ENCODE measurements at places on chromosomes 6 and 20. TPM values are rescaled to one million over a fixed set of nuclear protein-coding genes. Genes with fewer than 3 reads are reported as not detected.

DNA sequence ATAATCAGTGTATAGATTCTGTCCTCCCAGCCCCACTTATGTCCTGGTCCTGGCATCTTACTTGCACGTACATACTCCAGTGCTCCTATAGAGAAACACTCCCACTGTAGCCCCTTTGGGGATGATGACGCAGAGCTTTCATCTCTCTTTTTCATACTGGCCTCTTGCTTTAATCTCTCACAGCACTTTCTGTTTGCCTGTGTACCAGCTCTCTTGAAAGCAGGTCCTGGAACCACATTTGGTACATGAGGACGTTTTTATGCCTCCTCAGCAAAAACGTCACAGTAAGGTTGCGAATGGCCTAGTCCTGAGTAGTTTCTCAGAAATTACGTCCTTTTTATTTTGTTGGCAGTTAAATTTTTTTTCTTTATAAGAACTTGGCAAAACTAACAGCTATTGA, 10.8 kb downstream of the L3MBTL3 start:
- DNase-seq, result no peak

DNA sequence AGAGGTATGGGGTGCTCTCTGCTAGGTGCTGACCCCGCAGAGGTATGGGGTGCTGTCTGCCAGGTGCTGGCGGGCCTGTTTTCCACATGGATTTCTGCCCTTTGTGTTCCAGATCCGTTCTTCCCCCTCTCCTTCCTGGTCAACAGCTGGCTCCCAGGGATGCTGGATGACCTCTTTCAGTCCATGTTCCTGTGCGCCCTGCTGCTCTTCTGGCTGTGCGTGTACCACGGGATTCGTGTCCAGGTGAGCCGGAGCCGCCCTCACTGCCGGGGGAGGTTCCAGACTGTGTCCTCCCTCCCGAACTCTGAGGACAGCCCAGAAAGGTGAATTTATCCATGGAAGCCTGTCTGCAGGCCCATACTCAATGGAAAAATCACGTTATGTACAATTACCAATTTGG, 36.3 kb downstream of the DYNLT1 start:
- no peak for DNase-seq

DPPA5 gene
- total RNA-seq, result not detected

DNA sequence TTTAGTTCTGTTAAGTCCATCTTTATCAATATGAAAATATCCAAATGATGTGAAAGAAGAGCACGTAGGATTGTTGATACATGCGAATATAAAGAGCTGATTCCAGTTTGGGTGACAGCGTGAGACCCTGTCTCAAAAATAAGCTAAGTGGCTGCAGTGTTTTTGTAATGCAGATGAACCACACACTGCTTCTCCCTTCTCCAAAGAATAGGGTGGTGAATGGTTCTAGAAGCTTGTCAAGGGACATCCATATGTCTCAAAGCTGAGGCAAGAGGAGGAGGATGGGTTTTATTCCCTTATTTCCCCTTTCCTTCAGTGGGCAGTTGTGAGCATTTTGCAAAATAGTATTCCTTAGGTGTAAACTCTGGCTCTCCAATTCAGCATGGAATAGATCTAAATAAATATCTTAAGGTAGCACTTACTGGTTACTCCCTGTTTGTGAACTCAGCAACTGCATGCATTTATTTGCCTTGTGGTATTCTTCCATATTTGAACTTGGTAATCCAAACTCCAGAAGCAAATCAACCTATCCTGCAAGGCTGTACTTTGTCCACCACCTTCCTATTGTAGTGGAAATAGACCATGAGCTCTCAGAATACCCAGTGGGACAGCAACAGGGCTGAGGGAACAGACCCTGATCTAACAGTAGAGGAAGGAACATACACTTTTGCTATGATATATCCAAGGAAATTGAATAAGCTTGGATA, 38.0 kb downstream of the XRN2 start:
- no peak for DNase-seq

GRCh38 chr6:26124781-26125685, 37.8 kb downstream of the HFE start:
- DNase-seq, result no peak

DNA sequence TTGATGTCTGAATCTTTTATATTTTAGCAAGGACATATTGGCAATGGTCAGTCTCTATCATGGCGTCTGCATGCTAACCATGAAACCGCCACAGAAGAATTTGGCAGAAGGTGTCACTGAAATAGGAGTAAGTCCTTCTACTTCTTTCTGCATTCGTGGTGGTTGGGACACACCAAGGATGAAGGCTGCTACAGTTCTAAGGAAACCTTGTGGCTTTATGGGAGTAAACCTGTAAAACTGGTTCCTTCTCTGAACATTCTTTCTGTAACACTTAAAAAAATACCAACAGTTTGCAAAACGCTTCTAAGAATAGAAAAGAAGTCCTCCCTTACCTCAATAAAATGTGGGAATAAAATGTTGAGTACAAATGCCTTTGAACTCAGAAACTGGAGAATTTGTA, 195.3 kb downstream of the SLC24A3 start:
- no peak for DNase-seq

- no peak for DNase-seq
These were observed 114.5 kb upstream of the SCGN start for GRCh38 chr6:25537349-25538018.

GRCh38 chr20:33871362-33871761, 60.2 kb downstream of the CHMP4B start:
- DNase-seq, result no peak

GRCh38 chr6:131460614-131461000, 112.4 kb upstream of the ARG1 start:
- DNase-seq, result no peak

GRCh38 chr6:39495640-39496039, 173.1 kb upstream of the KCNK16 start:
- DNase-seq, result no peak

DNA sequence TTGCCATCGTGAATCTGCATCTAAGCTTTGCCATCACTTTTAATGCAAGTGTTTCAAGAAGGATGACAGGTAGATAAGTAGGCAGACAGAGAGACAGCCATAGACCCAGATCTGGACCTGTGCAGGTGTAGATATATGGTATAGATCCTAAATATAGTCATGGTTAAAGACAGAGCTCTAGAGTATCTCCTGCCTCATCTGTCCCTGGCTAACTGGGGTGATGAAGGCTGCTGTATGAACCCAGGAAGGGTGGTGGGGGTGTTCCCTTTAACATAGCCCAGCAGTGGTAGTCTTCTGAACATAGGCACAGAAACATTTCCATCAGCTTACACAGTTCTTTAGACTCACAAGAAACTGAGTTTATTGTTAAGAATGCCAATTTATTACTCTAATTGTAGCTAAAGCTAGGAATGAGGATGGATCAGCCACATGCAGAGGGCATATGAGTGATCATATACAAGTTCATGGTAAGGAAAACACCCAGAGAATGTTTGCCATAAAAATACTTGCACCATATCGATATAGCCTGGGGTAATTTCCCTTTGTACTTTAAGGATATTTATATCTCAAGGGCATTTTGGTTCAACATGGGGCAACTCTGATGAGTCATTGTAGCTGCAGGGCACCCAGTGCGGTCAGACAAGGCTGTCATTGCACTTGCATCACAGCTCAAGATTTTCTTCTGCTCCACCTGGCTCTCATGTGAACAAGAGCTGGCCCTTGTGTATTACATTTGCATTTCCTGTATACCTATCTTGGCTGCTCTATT, 587.2 kb downstream of the EPM2A start:
- no peak for DNase-seq

GRCh38 chr20:47448429-47448828, 53.3 kb upstream of the NCOA3 start:
- DNase-seq, result no peak

DNA sequence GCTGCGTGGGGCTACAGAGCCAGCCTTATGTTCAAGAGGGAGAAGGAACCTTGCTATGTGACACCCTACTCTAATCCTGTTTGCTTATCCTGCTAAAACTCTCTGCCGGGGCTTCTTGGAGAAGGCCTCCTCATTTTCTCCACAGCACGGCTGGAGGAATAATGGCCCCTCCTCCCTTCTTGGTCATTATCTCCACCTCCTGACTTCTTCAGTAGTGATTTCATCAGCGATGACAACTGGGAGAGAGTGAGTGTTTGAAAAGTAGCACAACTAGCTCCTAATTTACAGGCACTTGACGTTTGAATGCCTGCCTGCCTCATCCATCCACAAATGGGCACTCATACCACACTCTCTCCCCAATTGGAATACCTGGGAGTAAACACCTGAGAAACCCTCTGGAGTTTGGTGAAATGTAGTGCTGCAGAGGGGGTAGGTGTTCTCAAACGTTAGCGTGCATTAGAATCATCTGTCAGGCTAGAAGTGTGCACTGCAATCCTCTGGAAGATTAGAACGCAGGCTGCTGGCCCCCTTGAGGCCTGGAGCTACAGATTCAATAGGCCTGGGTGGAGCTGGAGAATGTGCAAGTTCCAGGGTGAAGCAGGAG, 148.5 kb downstream of the FOXC1 start:
- DNase-seq, result no peak

GRCh38 chr6:166167258-166167731, 356 bp downstream of the TBXT start:
- DNase-seq, result no peak

Data from Right ventricle myocardium inferior (tissue), 1 donor.